ENCODE measurements at places on chromosomes 2 and 18. TPM values are rescaled to one million over a fixed set of nuclear protein-coding genes. Genes with fewer than 3 reads are reported as not detected.
A peak's percentile ranks its signal among the peaks of the same experiment; 100 is the strongest.

EVX2 gene
- not detected for total RNA-seq

CHST9 gene
- not detected for total RNA-seq

GRCh38 chr18:59902131-59902992, 2.6 kb downstream of the PMAIP1 start:
- DNase-seq, result no peak

CRYGC gene
- not detected for total RNA-seq

GPR35 gene
- 1.8 TPM for total RNA-seq

DNA sequence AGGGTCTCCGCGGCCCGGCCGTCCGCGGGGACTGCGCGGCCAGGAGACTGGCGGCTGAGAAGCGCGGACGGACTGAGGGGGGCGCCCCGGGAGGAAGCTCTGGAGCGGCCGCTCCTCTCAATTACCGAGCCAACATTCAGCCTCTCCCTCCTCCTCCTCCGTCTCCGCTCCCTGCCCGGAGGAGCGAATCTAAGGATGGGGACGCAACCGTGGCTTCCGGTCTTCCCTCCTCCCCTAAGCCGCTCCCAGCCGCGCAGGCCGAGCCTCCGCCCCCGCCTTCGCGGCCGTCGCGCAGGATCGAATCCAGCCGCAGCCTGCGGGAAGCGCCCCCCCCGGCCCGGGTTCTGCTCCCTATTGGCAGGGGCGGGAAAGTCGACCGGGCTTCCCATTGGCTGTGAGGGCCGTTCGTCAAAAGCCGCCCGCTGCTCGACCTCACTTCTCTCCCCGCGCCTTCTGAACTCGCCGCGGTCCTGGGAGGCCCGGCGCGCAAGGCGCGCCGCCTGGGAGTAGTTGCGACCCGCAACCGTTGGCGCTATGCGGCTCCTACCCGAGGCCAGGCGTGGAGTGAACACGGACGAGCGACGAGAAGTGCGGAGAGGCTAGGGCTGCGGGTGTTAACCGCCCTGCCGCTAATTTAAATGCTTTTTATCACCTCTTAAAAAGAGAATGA, at the start of gene HNRNPLL:
Gene HNRNPLL, minus strand, starts transcription at position 197 of the 670 bp plus-strand sequence. CDS start 302 bp downstream, outside the sequence.
- DNase-seq, result peak; percentile 89

FAM161A gene
- 7.4 TPM for total RNA-seq

GBX2 gene
- not detected for total RNA-seq

GRCh38 chr2:151623631-151624030, 110.6 kb downstream of the NEB start:
- DNase-seq, result no peak

- peak; percentile 88 for DNase-seq
These were observed 2.2 kb upstream of the ERMN start for GRCh38 chr2:157327621-157328500.

CNDP1 gene
- 0.57 TPM for total RNA-seq

Measured in B cell (primary cell).